ENCODE measurements at places on chromosomes 2 and 18. TPM values are rescaled to one million over a fixed set of nuclear protein-coding genes. Genes with fewer than 3 reads are reported as not detected.

FRZB gene
- not detected for total RNA-seq

SLC9A4 gene
- total RNA-seq = 0.08 TPM

FAM136A gene
- total RNA-seq = 27.4 TPM

LCT gene
- 0.06 TPM for total RNA-seq

MSH6 gene
- total RNA-seq = 39.4 TPM

CHRND gene
- not detected for total RNA-seq

DAPL1 gene
- not detected for total RNA-seq

NTSR2 gene
- not detected for total RNA-seq

DPYSL5 gene
- not detected for total RNA-seq

CAPN13 gene
- total RNA-seq = not detected

DSG1 gene
- not detected for total RNA-seq

IL1F10 gene
- not detected for total RNA-seq

IL36B gene
- not detected for total RNA-seq

STAT4 gene
- total RNA-seq = 114 TPM

OLA1 gene
- 31.2 TPM for total RNA-seq

TNS1 gene
- total RNA-seq = 0.78 TPM

DSG4 gene
- total RNA-seq = not detected

ZNF804A gene
- 0.06 TPM for total RNA-seq

EFHD1 gene
- 1.5 TPM for total RNA-seq

ANKRD30BL gene
- not detected for total RNA-seq
